ENCODE measurements at places on chromosomes 5 and 9.

DNA sequence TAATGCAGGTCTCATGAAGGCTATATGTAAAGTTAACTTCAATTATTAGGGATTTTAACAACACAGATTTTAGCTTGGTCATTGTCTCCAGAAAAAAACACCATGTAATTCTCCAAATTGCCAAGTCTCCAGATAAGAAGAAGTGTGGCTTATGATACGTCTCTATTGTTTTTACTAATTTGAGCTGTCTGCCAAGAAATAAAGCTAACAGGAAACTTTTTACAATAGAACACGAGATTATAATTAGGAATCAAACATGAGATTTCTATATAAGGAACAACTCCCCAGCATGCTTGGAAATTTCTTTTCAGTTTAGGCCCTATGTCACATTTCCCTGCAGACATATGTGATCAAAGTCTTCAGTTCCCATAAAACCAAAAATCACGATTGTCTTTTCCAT lies 142.7 kb downstream of the MCTP1 start:
- DNase-seq, result peak; percentile 35

- no peak for DNase-seq
Observed at GRCh38 chr5:2496891-2497290, 254.6 kb downstream of the IRX2 start.

DNA sequence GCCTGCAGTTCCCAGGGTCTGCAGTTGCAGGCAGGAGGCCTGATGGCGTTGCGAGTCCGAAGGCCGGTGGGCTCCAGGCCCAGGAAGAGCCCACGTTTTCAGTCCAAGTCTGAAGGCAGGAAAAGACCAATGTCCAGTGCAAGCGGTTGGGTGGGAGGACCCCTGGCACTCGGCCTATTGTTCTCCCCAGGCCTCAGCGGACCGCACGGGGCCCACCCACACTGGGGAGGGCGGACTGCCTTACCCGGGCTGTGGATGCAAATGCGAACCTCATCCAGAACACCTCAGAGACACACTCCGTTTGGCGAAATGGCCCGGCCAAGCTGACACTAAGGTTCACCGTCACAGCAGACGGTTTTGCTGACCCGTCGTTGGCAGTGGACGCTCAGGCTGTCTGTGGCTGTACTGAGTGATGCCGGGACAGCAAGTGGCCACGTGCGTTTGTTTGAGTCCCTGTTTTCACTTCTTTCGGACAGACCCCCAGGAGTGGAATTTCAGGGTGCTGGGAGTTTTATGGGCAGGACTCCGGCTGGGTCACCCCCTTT lies 10.2 kb upstream of the SEC16A start:
- DNase-seq, result no peak

DNA sequence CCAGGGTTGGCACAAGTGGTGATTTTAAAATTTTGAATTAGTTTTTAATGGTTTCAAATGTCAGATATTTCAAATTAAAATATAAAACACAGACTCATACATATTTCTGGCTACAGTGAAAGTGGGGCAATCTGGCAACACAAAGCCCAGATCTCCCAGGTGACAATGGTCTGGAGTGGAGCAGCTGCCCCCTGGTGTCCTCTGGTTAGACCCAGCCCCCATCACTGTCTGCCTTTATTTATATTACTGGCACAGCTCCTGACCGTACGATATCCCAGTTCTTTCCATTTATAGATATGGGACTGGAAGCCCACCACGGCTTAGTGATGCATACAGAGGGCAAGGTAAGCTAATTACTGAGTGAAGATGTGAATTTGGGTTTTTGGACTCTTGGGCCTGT lies 37.3 kb downstream of the MACIR start:
- DNase-seq, result no peak

DNA sequence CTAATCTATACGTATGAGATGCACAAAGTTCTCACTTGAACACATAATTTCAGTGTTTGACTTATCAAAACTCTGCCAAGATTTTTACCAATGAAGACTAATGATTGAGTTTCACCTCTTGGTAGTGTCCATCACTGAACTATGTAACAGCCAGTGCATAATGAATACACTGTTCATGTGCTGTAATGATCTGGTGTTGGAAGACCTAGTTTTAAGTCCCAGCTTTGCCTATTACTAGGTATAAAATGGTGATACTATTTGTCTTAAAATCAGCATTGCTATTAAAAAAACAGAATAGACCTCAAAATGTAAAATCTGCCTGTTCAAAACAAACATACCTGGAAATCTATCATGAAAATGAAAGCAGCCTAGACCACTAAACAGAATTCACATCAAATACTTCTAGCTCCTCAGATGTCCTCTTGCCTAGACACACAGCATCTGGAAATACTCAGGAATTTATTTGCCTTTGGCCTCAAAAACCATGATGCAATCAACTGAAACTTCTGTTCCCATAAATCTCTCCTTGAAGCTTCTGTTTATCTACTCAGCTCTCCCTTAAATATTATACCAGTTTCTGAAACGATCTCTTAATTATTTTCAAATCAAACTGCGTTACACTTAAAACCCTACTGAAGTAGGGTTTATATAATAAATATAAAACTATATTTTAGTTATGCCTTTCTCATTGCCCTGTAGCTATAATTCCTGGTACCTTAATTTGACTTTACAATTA lies 38.1 kb downstream of the MRPS27 start:
- no peak for DNase-seq

DNA sequence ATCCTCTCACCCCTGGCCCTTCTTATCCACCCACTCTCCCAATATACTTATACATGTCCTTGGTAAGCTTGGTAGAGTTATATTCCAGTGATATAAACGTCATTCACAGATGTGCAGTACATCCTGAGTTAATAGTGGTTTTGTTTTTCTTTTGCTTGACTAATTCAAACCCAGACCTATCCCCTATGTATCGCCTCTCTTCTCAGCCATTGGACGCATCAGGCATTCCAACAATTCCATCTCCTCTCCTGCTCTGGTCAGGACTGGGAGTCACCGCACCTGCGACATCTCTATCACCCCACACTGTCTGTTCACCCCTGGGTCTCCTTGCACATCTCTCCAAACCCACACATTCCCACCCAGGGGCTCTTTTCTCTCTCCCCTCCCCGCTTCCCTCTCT lies 21.9 kb upstream of the IRX2 start:
- no peak for DNase-seq

GRCh38 chr5:82169892-82170291 lies 108.3 kb downstream of the RPS23 start:
- no peak for DNase-seq

GRCh38 chr5:131640043-131640856 lies 5.2 kb upstream of the RAPGEF6 start:
- DNase-seq, result no peak

GRCh38 chr5:95900383-95900958 lies 61.2 kb downstream of the ELL2 start:
- no peak for DNase-seq

- no peak for DNase-seq
Observed at GRCh38 chr5:101995585-101995984, 300.5 kb downstream of the SLCO4C1 start.

DNA sequence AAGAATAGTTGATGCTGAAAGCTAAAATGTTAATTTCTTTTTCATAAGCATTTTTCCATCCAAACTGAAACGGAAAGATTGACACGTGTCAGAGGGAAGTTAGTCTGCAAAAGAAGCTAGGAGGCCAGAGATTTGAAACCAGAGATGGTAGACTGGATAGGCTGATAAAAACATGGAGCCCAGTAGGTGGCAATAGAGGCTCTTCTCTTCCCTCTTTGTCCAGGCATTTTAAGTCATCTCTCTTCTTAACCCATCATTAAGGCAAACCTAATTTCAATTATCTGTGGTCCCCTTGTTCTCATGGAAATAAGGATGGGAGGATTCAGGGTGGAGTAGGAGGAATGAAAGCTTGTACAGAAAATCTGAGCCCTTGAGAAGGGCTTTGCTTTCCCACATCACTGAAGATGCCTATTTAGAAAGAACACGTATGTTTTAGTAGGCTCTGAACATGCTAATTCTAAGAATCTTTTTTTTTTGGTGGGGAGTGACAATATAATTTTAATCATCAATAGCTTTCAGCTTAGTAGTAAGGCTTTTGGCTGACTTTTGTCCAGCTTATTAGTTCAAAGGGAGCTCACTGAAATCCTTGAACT lies 66.6 kb downstream of the ZNF474 start:
- no peak for DNase-seq

GRCh38 chr5:176188085-176188484 lies 50.1 kb upstream of the SIMC1 start:
- no peak for DNase-seq

- DNase-seq, result no peak
Observed at GRCh38 chr5:159915904-159916840, at the start of gene ADRA1B. TSS of gene ADRA1B (plus strand) at chr5:159916482. CDS start at chr5:159916906, 424 bp downstream.

GRCh38 chr5:40603378-40603777 lies 76.3 kb upstream of the PTGER4 start:
- no peak for DNase-seq

All from pulmonary artery endothelial cell (primary cell).